ENCODE measurements at places on chromosomes 1 and 21. TPM values are rescaled to one million over a fixed set of nuclear protein-coding genes. Genes with fewer than 3 reads are reported as not detected.

The CD5L gene
- total RNA-seq, result 2.2 TPM

DNA sequence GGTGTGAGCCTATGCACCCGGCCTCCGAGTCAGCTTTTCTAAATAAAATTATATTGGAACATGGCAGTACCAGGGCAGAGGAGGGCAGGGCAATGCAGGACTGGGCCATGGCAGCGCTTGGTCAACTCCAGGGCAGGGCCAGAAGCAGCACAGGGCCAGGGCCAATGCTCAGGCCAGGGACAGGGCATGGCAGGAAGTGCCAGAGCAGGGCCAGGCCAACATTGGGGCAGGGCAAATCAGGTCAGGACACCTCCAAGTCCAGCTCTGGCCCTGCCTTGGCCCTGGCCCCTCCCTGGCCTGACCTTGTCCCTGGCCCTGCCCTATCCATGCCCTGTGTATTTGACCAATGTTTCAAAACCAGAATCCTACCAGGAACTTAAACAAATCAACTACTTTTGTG, 156.1 kb downstream of the LIPI start:
- DNase-seq, result peak; percentile 28

The FCRL6 gene
- 0.73 TPM for total RNA-seq

The TNN gene
- 0.38 TPM for total RNA-seq

GRCh38 chr1:152926091-152926490, 17.7 kb downstream of the IVL start:
- no peak for DNase-seq

DNA sequence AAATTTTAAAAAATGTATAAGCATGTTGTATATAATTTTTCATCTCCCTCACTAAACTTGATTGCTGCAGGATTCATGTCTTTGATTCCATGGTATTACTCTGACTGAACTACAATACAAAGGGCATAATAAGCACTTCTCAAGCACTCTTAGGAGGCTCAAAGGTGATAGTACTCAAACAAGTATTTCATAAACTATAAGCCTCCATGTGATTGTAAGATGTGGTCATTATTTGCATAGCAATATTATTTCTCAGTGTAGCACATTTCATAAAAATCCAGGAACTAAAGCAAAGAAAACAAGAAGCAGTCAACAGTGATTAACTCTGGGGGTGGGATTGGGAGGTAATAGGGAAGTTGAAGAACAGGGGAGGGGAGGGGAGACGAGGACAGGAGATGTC, 106.2 kb upstream of the DPT start:
- no peak for DNase-seq

DNA sequence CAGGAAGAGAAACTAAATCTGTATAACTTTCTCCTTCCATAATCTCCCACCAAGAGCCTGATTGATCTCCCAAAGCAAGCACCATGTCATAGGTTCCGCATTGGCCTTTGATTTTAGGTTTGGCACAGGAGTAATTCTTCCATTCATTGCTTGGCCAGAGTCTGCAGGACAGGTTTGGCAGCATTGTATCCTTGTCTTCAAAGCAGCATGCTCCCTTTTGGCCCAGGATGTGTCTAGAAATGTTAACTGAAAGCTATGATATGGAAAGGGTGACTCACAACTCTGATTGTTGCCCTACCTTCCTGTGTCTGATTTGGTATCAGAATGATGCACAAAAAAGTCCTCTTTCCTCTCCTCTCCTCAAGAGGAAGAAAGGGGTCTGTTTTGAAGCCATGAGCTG, 824.3 kb upstream of the PRMT6 start:
- DNase-seq, result no peak

DNA sequence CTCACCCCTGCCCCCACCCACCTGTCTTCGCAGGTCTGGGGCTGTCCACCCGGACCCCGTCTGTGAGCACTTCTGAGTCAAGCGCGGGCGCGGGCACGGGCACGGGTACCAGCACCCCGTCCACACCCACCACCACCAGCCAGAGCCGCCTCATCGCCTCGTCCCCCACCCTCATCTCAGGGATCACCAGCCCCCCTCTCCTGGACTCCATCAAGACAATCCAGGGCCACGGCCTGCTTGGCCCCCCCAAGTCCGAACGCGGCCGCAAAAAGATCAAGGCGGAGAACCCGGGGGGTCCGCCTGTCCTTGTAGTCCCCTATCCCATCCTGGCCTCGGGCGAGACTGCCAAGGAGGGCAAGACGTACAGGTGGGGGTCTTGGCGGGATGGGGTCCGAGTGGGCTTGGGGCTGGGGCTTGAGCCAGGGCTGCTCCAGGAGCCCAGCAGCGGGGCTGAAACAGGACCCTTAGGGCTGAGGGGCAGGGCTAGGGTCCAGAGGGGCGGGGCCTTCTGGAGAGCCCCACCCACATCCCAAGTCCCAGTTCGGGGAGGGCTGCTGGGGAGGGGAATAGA, 23.9 kb downstream of the ZNF362 start:
- DNase-seq, result no peak

All from left lung (tissue), 14 donors.